HFFc6 (cell line): ENCODE measurements at places on chromosomes 16 and 17. TPM values are rescaled to one million over a fixed set of nuclear protein-coding genes. Genes with fewer than 3 reads are reported as not detected.

PERCC1 gene
- not detected in 3 replicates for total RNA-seq

KRTAP9-2 gene
- not detected in 3 replicates for total RNA-seq

GUCY2D gene
- total RNA-seq = not detected in 3 replicates

KRTAP4-1 gene
- total RNA-seq = not detected in 2 replicates

TMEM98 gene
- total RNA-seq = 38.6 to 68.8 TPM (median 67.1 TPM) in 3 replicates
